ENCODE measurements at places on chromosomes 2 and 18.

GRCh38 chr2:59654710-59655109, 898.7 kb downstream of the BCL11A start:
- no peak for DNase-seq

GRCh38 chr2:240601831-240602160, 15.3 kb downstream of the CAPN10 start:
- DNase-seq = no peak

- DNase-seq = peak; percentile 8
Measured at GRCh38 chr2:97911206-97911921, 84.4 kb downstream of the TMEM131 start.

DNA sequence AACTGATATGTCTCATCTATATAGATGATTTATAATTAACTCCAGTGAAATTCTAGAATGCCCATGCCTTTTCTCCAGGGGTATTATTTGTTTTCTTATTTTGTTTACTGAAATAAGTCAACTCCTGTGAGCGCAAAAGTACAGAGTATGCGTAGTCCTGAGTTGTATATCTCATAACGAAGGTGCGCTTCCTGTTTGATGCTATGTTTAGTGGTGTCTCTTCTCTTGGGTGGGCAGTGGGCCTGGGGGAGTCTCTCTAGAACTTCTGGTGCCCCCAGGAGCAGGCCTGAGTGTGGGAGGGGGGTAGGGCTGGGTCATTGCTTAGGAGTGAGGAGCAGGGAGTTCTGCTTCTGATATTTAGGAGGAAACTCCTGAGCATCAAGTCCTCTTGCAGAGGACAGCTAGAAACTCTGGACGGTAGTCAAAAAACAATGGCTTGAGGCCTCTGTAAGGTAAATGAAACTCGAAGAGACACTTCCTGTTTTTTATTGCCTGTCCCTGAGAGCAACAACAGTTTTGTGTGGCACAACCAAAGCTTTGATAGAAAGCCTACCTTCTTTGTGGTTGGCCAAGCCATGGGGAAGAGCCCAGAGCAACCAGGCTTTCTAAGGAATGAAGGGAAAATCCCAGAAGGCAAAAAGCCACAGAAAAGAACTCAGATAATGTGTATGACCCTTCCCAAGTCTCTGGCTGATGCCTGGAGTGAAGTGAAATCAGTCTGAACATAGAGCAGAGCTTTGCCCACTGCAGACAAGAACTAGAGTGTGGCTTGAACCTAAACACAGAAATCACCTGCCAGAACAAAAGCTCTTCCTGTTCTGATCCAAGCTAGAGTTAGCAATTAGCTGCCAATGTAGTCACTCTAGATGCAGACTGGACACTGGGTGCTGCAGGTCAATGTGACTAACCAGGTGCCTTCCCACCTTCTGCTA, 8.5 kb upstream of the SP140L start:
- DNase-seq = no peak

- no peak for DNase-seq
Measured at GRCh38 chr18:35005963-35006577, 35.1 kb upstream of the MAPRE2 start.

DNA sequence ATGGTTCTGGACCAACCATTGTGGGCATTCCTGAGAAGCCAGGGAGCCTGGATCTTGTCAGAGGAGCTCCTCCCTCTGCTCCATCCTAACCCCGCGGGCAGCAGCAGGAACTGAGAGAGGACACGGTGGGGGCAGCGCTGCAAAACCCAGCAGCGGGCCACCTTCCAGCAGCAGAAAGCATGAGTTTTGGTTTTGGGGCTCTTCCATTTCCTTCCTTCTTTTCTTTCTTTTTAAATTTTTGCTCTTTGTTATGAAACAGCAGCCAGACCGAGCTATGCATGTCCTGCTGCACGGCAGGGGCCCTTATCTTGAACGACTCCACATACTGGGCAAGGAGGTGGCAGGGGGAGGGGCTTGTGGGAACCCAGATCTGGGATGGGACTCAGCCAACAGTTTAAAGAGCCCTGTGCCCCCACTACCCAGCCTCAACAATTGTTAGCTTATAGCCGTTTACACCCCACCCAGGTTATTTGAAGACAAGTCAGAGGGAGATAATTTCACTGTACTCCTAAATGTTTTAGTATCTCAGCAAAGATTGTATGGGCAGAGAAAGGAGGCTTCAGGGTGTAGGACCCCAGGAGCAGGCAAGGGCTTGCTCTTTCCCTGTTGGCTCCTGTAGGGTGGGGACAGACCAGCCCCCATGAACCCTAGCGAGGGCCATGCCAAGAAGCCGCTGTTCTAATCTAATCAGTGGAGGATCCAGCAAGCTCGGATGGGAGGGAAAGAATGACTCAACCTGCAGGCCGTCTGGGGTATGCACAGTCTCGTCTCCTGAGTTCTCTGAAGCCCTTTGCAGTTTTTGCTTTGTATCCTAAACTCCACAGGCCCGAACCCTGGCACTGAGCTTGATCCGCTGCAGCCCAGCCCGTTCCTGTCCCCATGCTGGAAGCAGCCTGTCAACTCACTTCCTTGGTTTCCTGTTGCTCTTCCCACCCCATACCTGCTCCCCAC, 75.3 kb downstream of the LRRFIP1 start:
- no peak for DNase-seq

All from HS-27A (cell line).